WTC11 (cell line): ENCODE measurements at places on chromosomes 2 and 18. TPM values are rescaled to one million over a fixed set of nuclear protein-coding genes. Genes with fewer than 3 reads are reported as not detected.
A peak's percentile ranks its signal among the peaks of the same experiment; 100 is the strongest.

The SALL3 gene
- 81.3 to 87.0 TPM (median 83.8 TPM) in 3 replicates for total RNA-seq

The FAM168B gene
- total RNA-seq, result 63.9 to 74.9 TPM (median 68.7 TPM) in 3 replicates

The FAP gene
- 0.21 TPM in 1 of 3 replicates, not detected in the others for total RNA-seq

The MAL gene
- 0.22 to 0.39 TPM in 2 of 3 replicates, not detected in the other for total RNA-seq

The C2orf76 gene
- total RNA-seq, result 4.4 to 5.2 TPM (median 4.6 TPM) in 3 replicates

The CD8A gene
- total RNA-seq, result 0.27 to 0.44 TPM (median 0.30 TPM) in 3 replicates

The TBR1 gene
- not detected in 3 replicates for total RNA-seq

The RHBDD1 gene
- total RNA-seq, result 20.5 to 26.8 TPM (median 25.7 TPM) in 3 replicates

GRCh38 chr2:925309-925708 lies 25.3 kb upstream of the SNTG2 start:
- no peak for DNase-seq

DNA sequence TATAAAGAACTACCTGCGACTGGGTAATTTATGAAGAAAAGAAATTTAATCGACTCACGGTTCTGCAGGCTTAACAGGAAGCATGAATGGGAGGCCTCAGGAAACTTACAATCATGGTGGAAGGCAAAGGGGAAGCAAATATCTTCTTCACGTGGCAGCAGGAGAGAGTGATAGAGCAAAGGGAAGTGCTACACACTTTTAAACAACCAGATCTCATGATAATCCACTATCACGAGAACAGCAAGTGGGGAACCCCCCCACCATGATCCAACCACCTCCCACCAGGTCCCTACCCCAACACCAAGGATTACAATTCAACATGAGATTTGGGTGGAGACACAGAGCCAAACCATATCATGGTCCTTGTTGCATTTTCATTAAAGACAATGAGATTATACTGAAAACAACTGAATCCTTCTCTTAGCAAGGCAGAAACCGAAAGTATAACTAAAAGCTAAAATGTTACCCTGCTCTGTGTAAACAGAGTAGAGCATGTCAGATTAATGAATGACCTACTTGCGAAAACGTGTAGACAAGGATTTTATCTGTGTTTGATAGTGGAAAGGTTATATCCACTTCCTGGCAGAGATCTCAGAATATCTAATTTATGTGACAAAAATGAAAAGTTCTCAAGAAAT lies 60.1 kb upstream of the RBBP8 start:
- DNase-seq, result no peak

- DNase-seq, result no peak
Measured at GRCh38 chr2:6926071-6926732, 9.0 kb downstream of the RNF144A start.

- DNase-seq, result no peak
Measured at GRCh38 chr2:188973641-188974040, 532 bp upstream of the COL3A1 start.

GRCh38 chr18:9175115-9175514 lies 38.5 kb downstream of the ANKRD12 start:
- DNase-seq, result no peak

DNA sequence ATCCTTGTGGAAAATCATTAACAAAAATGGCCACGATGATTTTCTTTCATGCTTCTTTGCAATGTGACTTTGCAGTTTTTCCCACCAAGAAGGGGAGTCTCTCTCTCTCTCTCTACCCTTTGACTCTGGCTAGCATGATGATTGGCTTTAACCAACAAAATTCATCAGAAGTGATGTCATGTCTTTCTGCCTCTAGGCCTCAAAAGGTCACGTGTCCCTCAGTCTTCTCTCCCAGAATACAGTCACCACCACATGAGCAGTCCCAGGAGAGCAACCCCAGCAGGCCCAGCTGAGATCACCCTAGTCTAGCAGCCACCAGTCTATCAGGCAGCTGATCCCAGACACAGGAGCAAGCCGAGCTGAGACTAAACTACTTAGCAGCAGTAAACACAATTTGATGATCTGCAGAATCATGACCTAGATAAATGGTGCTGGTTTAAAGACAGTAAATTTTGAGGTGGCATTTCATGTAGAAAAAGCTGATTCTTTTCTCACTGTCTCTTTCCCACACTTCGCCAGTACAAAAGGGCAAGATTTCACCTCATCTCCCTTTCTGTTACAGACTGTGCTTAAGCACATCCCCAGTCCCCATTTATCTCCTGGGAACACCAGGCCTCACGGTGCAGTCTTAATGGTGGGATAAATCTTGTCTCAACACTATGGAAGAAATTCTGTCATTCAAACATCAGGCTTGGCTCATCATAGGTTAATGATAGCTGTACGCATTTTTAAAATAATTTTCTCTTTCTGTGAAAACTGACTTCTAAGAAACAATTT lies 132.7 kb downstream of the SCG2 start:
- no peak for DNase-seq

GRCh38 chr2:215313255-215313613 lies 1.4 kb downstream of the ATIC start:
- DNase-seq, result no peak

DNA sequence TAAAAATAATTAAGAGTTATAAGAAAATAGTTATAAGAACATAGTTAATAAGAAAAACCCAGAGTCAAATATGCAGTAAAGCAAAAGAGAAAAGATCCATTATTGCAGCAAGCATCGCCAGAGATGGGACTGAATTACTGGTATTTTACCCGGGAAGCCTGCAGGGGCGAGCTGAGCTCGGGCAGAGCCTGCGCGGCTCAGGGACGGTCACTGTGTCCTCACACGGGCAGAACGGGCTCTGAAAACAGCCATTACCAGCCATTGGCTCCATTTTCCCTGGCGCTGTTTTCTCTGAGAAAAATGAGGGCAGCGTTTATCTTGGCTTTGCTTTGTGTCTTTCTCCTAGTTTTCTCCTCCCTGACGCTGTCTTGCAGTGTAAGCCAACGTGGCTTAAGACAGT lies 95.3 kb upstream of the ALKAL2 start:
- peak; percentile 42 for DNase-seq

DNA sequence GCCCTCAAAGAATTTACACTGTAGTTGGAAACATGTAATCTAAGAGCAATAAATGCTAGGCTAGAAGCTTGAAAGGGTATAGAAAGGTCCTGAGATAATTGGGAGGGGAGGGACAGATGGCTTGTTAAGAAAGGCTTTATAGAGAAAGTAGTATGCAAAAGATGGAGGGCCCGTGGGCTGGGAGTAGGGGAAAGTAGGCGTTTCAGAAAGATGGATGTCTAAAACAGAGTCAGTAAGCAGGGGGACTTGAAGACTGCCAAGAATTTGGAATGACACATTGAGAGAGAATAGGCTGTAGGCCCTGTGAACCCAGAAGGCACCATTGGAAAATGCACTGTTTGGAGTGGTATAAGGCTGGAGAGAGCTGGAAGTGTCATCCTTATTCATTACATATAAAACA lies 822 bp downstream of the PSMG2 start:
- DNase-seq, result no peak

DNA sequence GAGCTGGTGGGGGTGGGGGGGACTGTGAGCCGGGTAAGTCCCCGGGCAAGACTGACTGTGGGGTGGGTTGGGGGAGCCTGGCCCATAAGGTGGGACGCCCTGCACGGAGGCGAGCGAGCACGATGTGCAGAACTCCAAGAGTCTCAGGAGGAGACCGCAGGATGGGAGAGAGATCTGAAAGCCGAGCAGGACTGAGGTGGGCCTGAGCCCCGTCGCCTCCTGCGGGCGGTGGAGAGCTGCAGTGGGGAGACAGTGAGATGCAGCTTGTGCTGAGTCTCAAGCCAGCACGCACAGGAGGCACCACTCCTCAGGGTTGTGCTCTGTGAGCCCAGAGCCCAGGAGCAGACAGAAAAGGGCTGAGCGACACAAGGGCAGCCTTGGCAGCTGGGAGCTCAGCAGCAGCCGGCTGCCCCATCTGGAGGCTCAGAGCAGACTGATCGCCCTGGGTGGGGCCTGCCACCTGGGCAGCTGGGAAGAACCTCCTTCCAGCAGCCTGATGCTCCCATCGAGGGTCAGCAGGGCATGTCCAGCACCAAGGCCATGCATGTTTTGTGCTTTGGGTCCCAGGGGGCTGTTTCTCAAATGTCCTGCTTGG lies 15.9 kb downstream of the ARHGEF4 start:
- no peak for DNase-seq

- peak; percentile 27 for DNase-seq
Measured at GRCh38 chr2:33782395-33783230, 183.5 kb upstream of the FAM98A start.

- DNase-seq, result no peak
Measured at GRCh38 chr2:25347846-25348245, 6.1 kb upstream of the DNMT3A start.

DNA sequence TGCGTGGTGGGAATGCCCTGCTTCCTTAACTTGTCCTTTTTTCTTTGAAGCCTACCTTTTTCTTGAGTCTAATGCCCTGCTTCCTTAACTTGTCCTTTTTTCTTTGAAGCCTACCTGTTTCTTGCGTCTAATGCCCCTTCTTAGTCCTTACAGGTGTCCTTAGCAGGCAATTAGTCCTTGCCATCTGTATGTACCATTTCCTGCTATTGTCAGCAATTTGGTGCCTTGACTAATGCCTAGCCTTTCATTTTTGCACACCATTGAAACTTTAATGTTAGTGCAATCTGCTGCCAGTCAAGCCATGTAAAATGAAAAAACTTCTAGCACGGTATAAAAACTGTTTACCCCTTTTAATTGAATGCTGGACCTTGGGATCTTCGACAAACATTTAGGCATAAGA lies 4.3 kb downstream of the KDM3A start:
- DNase-seq, result no peak

DNA sequence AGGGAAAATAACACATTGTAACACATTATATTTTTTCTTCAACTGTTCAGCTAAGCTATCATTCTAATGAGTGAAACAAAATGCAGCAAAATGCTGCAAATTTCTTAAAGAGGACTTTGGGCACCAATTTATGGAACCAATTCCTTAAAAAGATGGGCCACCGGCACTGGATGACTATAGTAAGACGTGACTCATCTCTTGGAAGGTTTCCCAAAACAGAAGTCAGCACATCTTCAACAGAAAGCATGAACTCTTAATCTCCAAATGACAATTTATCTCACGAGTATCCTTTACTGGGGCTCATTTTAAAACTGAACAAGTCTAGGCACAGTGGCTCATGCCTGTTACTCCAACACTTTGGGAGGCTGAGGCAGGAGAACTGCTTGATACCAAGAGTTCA lies 213.4 kb downstream of the CDH20 start:
- no peak for DNase-seq

DNA sequence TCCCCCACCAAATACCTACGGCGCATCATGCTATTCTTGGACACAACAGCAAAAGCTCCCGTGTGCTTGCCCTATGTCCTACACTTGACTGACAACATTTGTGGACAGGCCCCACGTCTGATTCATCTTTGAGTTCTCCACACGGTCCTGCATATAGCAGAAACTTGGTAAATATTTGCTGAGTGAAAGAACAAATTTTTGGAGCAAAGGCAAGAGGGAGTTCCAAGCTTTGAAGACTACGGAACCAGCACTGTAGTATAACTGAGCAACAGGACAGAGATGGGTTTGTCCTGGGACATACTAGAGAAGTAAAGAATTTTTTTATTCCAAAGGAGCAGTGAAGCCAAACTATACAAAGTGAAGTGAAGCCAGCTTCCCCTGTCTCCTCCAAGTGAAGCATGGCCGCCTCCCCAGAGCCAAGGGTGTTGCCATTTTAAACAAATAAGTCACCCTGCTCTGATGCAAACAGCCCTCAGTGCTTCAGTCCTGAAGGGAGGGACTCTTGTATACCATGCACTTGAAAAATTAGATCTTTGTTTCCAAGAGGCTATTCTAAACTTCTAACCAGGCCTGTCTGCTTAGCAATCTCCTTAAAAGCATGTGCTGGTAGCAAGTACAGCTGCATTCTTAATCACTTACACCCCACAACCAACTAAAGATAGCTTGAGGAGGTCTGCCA lies 35.9 kb downstream of the SPRED2 start:
- DNase-seq, result no peak

DNA sequence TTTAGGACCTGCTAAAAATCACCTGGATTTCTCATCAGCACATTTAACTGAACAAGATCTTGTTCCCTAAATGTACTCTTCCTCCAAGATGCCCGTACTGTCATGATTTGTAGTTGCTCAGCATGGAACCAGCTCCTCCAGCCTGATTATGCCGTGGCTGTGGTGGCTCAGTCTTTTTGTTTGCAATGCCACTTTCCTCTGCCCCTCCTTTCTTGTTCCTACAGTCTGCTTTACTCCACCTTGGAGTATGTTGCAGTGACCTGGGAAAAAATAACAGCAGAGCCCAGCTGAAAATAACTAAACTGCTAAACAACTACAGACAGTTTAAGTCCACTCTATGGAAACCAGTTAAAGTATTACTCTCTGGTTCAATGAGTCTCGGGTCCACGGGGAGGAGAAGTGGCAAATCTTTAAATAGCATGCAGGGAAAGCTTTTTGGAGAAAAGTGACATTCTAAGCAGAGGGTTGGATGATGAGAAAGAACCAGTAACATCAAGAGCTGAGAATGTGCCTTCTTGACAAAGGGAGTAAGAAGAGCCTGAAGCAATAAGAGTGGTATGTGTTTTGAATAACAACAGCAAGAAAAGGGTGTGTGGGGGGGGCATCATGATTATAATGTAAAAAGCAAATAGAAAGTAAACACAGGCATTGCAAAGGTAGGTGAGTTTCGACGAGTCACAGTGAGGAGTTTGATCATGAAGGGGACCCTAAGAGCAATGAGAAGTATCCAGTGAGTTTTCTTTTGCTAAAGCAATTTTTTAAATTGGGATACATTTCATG lies 225.7 kb downstream of the TMX3 start:
- DNase-seq, result peak; percentile 24

GRCh38 chr2:8605351-8606065 lies 76.3 kb upstream of the ID2 start:
- no peak for DNase-seq

GRCh38 chr2:219569635-219570034 lies 1.7 kb downstream of the OBSL1 start:
- no peak for DNase-seq

DNA sequence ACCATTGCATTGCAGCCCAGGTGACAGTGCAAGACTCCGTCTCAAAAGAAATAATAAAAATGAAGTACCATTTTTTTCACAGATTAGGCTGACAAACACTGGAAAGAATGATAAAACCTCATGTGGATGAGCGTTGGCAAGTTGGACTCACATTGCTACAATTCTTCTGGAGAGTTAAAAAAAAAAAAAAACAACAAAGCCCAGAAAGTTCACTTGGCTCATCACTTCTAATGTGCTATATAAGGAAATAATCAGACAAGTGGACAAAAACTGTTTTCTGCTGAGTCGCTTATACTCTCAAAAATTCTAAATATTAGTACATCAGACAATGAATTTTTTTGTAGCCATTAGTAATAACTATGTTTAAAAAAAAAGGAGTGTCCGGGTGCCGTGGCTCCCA lies 38.4 kb downstream of the PKP4 start:
- DNase-seq, result no peak

DNA sequence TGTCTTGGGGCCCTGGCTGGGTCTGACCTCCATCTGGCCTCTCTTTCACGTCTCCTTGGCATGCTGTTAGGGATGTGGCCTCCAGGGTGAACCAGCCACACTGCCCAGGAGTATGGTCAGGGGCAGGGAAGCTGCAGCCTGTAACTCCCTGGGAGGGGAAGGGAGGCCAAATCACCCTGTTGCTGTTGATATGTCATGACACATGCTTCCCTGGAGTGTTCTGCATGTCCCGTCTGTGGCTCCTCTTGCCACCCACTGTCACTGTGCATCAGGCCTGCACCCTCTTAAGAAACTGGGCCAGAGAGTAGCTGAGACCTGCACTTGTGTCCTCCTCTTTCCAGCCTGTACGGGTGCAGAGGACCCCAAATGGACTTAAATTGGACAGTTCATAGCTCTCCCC lies 221.3 kb downstream of the FHOD3 start:
- no peak for DNase-seq
